Tracheal epithelial cell (primary cell): ENCODE measurements at places on chromosomes 11 and 22. TPM values are rescaled to one million over a fixed set of nuclear protein-coding genes. Genes with fewer than 3 reads are reported as not detected.

DTX4 gene
- 2.9 and 7.5 TPM in 2 replicates for total RNA-seq

YPEL4 gene
- not detected in 2 replicates for total RNA-seq

IRAG1 gene
- 0.24 TPM in 1 of 2 replicates, not detected in the other for total RNA-seq

MRGPRX4 gene
- total RNA-seq: not detected in 2 replicates

PKDREJ gene
- not detected in 2 replicates for total RNA-seq

ADAMTS8 gene
- total RNA-seq: not detected in 2 replicates

OR8D1 gene
- total RNA-seq: not detected in 2 replicates

KRTAP5-1 gene
- total RNA-seq: not detected in 2 replicates

OR10S1 gene
- total RNA-seq: not detected in 2 replicates

RIMBP3C gene
- total RNA-seq: under 0.01 and 0.21 TPM in 2 replicates

FAM181B gene
- 3.2 and 3.6 TPM in 2 replicates for total RNA-seq

FIBIN gene
- total RNA-seq: 4.3 and 9.2 TPM in 2 replicates

CBLIF gene
- total RNA-seq: not detected in 2 replicates

IL17REL gene
- not detected in 2 replicates for total RNA-seq
